ENCODE measurements at places on chromosomes 11 and 22.

DNA sequence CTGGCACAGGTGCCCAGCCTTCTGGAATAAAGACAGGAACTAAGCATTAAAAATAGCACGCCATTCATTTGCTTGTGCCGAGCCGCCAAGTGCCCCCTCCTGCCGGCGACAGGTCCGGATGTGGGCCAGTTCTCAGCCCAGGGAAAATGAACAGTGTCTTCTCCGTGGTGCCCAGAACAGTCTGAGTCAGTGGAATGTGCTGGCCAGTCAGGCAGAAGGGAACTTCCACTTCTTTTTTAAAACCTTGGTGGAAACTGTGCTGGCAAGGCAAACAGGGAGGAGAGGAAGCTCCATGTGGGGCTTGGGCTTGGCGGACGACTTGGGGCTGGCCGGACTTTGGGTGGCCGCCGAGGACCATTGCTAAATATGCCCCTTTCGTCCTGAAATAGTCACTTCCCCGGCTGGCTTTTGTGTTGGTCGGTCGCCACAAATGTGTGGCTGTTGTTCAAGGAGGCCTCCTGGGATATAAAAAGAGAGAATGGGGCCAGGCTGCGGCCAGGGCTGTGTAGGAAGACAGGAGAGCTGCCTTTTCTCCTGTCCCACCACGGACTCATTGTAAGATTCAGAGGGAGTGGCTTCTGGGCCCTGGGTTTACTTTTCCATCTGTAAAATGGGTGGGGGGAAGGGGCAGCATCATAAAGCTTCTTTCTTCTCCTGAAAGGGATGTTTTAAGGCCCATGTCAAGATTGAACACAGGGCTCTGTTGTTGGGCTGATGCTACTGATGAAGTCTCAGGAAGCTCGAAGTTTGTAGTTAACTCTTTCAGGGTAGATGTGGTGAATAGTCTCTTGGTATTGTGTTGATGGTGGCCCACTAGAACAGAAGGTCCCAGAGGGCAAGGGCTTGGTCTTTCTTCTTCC is 101.0 kb downstream of the PTPRJ start:
- DNase-seq: no peak

- no peak for DNase-seq
These were observed 1.1 kb upstream of the TTLL8 start for GRCh38 chr22:50058906-50059880.

- DNase-seq: no peak
These were observed 44.6 kb downstream of the COPB1 start for GRCh38 chr11:14454861-14455632.

DNA sequence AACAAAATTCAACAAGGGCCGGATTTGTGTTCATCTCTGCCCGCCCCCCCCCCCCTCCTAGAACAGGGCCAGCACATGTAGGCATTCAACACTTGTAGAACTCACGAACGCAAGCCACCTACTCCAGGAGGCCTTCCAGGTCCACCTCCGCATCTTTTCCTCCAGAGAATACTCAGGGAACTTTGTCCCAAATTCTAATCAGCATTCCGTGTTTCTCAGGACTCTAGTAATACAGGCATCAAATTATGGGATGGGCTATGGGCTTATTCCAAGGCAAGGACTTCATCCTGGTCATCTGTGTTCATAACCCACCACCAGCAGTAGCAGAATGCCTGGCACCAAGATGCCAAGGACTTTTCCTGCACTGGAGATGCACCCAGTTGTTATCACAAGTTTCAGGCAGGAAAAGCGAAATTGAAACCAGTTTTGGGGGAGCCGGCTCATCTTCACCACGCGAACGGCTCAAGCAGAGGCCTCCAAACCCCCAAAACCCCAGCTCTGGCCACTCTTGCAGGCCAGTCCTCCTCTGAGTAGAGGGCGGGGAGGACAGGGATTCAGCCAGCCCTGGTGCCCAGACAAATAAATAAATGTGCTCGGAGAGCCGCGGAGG is 462 bp downstream of the UBE2L6 start:
- DNase-seq: no peak

DNA sequence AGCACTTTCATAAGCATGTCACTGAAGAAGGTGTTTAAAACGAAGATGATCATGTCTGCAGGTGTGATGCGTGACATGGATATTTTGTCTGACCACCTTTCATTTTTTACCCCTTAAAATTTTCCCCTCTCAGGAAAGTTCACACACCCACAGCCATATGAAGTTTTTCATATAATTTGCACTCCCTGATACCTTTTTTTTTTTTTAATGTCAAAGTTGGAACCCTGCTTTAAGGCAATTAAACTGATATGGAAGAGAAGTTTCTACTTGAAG is 104.6 kb downstream of the ATXN10 start:
- no peak for DNase-seq

- no peak for DNase-seq
These were observed 8.9 kb downstream of the CNTF start for GRCh38 chr11:58631378-58631777.

- no peak for DNase-seq
These were observed at the start of gene FLRT1 for GRCh38 chr11:64035576-64035975. Gene FLRT1, plus strand, starts transcription at chr11:64035931. Its CDS starts 80,337 bp downstream, at chr11:64116268.
